Spleen (tissue), 13 donors: ENCODE measurements at places on chromosomes 5 and 9. TPM values are rescaled to one million over a fixed set of nuclear protein-coding genes. Genes with fewer than 3 reads are reported as not detected.

DNA sequence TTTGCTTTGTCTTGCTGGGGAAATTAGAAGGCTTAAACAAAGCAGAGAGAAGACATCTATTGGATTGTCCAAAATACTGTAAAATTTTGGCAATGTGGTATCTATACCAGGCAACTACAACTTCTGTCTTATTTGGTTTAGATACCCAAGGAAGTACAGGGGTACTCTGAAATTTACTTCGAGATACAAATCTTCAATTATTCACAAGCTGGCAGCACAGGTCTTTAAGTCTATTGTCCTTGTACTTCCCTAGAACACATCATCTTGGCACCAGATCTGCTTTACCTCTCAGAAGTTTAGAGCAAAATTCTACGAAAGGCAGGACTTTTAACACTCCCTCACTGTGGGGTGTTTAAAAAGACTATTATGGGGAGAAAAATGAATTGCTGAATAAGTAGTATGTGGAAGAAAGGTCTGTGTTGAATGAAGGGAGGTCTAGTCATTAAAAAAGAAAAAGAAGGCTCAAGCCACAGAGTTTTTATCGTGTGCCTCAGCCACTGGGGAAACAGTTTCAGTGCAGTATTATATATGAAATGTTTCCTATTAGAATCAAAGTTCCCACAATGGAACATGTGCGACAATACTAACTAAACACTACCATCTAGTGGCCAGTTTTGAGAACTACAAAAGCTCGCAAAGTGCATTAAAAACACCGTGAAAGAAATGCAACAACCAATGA lies 93.7 kb downstream of the PDE4D start:
- DNase-seq, result no peak

GRCh38 chr5:40386289-40386688 lies 293.4 kb upstream of the PTGER4 start:
- DNase-seq, result no peak

DNA sequence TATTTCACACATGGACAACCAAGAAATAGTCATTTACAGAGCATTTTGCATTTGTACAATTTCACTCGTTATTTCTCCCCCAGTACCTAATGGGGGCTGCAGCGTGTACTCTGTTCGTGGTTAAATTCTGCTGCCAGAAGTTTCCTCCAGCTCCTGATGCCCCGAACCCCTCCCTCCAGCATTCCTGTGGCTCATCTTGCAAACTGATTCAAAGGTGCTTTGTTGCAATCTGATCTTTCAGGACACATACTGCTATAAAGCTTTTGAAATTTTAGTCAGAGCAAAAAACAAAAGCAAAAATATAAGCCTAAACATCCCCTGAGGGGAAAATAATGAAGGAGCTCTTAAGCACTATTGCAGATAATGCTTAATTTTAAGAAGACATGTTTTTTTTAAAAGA lies 27.7 kb downstream of the UBLCP1 start:
- no peak for DNase-seq

DNA sequence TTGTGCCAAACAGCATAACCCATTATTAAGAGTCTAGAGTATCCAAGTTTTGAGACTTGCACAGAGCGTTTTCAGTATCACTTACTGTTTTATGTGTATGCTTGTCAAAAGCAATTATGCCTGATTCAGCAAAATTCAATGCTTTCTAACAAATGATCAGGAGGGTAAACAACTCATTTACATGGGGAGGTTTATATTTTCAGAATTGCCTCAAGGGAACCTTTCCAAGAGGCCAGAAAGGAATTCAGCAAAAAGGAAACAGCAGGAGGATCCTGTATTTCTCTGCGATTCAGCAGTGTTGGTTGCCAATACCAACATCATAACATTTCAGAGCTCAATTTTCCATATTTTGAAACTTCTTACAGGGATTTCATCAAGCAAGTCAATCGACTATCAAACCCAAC lies 69.3 kb upstream of the DAB2 start:
- DNase-seq, result no peak

The DNM1 gene
- total RNA-seq, result 0.42 TPM

The IGFBPL1 gene
- not detected for total RNA-seq

DNA sequence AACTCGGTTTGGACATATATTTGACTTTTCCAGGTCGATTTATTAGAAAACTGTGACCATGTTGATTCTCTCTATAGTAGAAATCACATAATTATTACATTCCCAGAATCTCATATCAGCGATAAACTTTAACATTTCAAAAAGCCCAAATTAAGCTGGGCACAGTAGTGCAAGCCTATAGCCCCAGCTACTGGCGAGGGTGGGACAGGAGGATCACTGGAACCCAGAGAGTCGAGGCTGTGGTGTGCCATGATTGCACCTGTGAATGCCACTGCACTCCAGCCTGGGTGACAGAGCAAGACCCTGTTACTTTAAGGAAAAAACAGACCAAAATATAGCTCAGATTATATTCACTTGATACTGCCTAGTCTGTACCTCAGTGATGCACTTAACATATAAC lies 128.9 kb downstream of the CPLANE1 start:
- no peak for DNase-seq

GRCh38 chr9:72384710-72385485 lies 19.9 kb upstream of the ZFAND5 start:
- DNase-seq, result no peak

The PRDM9 gene
- total RNA-seq, result not detected

GRCh38 chr9:84711936-84712335 lies 42.4 kb downstream of the NTRK2 start:
- DNase-seq, result no peak

- no peak for DNase-seq
Measured at GRCh38 chr9:35767458-35767857, 13.4 kb upstream of the MSMP start.

- no peak for DNase-seq
Measured at GRCh38 chr5:60382716-60383115, 317.2 kb downstream of the DEPDC1B start.

- no peak for DNase-seq
Measured at GRCh38 chr5:11289208-11289607, 528.2 kb upstream of the DAP start.

- DNase-seq, result no peak
Measured at GRCh38 chr5:132766020-132766805, 10.8 kb downstream of the SEPTIN8 start.

DNA sequence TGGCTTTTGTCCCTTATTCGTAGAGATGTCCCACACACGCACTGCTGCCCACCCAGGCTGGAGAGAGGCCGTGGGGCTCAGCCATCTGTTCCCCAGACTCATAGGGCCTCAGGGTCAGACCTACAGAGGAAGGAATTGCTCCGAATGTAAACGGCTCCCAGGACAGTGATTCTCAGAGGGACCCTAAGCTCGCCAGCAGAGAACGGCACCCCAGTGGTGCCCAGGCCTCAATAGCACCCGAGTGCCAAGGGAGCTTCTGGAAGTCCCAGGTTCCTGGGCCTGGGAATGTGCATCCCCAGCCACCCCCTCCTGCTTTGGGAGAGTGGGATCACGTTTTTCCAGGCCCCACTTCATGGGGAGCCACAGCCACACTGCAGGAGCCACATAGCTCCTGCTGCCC lies 32.9 kb upstream of the CNOT6 start:
- peak; percentile 45 for DNase-seq

The ARID3C gene
- not detected for total RNA-seq

The CDH9 gene
- total RNA-seq, result not detected

DNA sequence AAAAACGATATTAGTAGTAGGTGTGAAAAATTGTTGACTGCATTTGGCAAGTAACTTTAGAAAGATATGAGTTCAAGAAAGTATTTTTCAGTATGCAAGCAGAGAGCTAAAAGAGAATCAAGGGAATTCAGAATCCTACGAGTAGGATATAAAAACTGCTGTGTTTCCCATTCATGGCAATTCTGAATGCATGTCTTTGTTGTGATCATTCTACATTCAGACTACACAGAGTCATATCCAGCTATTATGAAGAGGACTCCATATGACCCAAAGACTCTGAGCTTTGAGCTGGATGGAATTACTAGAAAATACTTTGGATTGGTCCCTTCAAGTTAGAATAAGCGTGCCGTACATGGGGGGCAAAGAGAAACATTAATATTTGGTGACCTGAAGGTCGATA lies 12.0 kb downstream of the IFNE start:
- no peak for DNase-seq

The PCDHGB5 gene
- total RNA-seq, result 7.2 TPM

GRCh38 chr9:33164138-33164809 lies 2.9 kb downstream of the B4GALT1 start:
- DNase-seq, result no peak

The LVRN gene
- total RNA-seq, result not detected

The PTPA gene
- 75.8 TPM for total RNA-seq

DNA sequence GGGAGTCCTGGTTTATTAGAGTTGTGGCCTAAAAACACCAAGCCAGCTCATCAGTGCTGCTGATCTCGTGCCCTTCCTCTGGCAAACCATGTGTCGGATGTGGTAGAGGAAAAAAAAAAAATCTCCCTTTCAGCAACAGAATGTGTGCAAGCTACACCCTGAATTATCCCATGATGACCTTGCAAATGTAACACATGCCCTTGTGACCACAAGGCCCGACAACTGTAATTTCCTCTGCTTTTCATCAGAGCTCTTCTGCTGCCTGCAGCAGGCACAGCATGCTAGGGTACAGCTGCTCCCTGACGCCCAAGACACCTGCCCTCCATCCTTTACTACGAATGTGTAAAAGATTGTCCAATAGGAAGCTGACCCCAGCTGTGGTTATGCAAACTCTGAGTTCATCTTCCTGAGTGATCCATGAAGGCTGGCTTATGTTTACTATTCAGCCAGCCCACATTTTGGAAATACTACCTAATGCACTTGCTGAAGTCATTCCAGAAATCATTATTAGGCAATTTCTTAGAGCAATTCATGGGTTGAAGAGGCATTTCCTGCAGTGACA lies 14.6 kb upstream of the BNC2 start:
- DNase-seq, result no peak

DNA sequence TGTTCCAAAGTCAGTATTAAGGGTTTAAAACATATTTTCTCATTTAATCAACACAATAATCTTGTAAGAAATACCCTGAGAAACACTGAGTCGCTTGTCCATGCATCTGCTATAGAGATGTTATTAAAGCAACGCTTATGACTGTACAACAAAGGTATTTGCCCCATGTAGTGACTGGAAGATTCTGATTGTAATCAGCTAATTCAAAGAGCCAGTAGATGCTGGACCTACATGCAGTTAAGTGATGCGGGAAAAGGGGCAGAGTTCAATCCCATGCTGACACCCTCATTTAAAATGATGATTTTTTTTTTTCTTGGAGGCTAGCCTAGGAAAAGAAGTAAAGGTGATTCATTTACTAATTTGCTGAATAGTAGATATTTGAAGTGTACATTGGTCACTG lies 149.3 kb upstream of the MTAP start:
- no peak for DNase-seq

The CFAP157 gene
- 0.17 TPM for total RNA-seq

DNA sequence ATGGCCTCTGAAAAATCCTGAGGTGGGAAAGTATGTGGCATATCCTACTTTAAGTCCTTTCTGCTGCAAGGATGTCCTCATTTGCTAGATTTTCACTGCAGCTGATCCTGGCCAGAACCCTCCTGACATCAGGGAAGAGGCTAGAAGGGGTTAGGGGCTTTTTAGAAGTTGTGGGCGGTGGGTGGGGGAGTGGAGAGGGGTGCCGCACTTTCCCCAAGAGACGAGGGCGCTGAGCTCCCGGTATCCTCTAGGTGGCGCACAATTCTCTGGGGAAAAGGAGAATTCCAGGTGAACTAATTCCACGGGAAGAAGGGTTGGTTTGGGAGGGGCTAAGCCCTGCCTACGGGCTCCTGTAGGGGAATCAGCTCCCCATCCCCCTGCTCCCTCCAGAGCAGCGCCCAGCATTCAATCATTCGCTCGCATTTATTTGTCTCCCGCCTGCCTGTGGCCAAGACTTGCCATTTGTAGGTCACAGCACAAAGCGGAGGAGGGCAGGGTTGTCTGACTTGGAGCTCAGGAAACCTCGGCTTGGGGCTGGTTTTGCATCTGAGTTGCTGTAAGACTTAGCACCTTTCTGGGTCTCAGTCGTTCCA lies 42.9 kb upstream of the HAND1 start:
- no peak for DNase-seq

GRCh38 chr9:113644321-113644720 lies 180.8 kb downstream of the RGS3 start:
- DNase-seq, result no peak

DNA sequence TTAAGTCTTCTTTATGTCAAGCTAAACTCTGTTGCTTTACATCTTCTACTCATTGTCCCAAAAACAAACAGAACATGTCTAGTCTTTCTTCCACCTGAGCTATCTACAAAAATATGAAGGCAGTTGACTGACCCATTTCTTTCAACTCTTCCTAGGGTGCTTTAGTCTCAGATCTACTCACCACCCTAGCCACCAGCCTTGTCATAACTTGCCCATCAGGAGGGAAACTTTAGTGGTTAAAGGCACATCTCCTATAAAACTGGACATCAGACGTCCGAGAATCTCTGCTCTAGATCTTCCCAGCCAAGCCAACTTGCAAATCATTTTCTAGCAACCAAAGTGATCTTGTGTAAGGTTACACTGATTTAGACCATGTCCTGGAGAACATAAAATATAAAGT lies 205.0 kb downstream of the ACTL7B start:
- DNase-seq, result no peak

- no peak for DNase-seq
Measured at GRCh38 chr5:78633700-78634099, 14.9 kb downstream of the LHFPL2 start.

DNA sequence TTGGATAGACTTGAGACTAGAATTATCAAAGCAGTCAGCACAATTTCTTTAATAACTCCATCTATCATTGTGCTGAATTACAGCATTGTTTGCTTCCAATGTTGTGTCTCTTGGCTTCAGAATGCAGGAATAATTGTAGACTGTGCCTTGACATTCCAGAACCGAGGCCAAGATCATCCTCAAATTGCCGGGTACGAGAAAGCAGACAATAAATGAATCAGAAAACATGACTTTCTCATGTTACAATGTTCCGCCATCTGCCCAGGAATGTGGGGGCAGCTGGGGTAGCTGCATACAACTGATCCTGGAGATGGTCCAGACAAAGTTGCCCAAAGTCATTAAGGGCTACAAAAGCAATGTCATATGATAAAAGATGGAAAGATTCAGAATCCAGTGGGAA lies 206.2 kb upstream of the SGCD start:
- no peak for DNase-seq

- no peak for DNase-seq
Measured at GRCh38 chr5:10760096-10760920, 726 bp downstream of the DAP start.

DNA sequence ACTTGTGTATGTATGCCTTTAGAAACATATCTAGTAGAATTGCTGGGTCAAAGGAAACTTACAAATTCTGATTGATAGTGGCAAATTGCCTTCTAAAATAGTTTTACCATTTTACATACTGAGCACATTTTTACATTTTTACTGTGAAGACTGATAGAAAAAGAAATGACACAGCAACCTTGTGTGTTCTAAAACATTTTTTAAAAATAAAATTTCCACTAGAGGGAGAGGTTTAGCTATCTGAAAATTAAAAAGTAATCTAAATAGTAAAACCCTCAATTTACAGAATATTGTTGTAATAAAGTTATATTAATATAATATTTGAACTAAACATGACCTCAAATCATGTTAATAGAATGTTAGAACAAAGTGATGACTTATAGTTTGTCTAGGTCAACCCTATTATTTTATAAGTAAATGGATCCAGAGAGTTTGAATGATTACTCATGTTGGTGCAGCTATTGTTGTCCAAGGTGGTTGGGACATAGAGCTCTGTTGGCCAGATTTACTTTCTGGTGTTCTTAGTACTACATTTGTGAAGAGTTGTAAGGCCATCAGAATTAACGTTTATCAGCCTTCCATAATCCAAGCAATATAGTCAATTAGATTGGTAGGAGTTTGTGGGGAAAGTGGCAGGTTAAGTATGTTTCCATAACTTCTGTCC lies 17.2 kb downstream of the CENPP start:
- no peak for DNase-seq

The ATP10B gene
- not detected for total RNA-seq

The LEAP2 gene
- 2.3 TPM for total RNA-seq
